ENCODE measurements at places on chromosomes 1 and 21.

DNA sequence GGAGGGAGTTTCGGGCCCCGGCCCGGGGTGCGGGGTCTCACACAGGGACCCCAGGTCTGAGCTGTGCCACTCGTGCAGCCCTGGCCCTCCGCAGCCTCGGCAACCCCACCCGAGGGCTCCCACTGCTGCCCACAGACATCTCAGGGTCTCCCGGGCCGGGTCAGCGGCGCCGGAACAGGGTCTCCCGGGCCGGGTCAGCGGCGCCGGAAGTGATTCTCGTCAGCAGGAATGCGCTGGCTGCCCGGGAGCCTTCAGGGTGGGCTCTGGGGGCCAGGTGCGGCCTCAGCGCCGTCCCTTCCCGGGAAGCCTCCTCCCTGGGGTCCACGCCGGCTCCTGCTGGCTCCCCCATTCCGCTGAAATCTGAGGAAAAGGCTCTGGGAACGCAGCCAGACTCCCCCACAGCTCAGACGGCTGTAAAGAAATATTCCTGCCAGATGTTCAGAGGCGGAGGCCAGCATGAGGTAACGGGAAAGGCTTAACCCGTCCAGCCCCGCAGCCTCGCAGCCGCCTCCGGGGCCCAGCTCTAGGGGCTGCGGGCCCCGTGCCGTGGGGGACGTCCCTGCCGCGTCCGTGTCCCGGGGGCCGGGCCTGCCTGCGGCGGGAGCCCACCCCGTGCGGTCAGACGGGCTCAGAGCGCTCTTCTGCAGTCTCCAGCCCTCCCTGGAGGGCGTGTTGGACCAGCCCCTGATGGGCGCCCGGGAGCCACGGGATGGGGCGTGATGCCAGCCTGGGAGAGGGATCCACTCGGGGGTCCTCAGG lies 8.7 kb upstream of the COL6A1 start:
- no peak for DNase-seq

GRCh38 chr1:7375781-7376660 lies 395.1 kb upstream of the VAMP3 start:
- DNase-seq: no peak

DNA sequence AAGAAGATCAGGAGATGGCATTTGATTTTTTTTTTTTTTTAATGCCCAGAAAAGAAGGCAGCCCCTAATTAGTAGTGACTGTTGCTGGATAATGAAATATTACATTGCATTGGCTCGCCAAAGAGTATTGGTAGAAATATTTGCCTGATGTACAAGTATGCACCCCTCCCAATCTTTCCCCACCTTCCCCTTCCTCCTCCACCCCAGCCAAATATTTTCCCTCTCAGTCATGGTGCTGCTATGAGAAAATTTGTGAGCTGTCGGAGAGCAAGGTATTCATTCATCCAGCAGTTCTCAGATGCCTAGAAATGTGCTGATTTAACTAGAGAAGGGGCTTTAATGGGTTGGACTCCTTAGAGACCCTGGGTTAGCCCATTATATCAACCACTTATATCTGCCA lies 50.5 kb upstream of the IKBKE start:
- DNase-seq: no peak

DNA sequence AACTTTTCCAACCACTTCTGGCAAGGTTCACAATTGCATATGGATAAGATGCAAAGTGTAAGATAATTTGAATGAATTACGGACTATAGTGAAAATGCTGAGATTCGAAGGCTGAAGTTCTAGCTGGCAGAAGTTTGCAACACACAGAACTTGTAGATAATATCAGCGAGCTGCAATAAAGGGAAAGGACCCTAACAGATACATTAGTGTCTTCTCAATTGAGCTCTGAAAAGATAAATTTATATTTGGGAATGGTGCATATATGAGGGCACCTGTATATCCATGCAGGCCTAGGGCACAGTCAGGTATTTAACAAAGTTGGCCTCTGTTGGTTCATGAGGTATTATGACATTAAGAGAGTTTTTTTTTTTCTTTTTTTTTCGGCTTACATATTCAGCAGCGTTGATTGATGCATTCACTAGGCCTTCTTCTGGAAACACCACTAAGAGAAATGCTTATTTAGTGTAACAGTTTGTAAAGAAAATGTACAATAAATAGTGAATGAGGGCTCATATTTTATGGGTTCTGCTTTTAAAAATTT lies 2.2 kb downstream of the NFIA start:
- DNase-seq: no peak

- DNase-seq: no peak
These were observed 108.0 kb downstream of the PGBD5 start for GRCh38 chr1:230317823-230318819.
